ENCODE measurements at places on chromosomes 5 and 9. TPM values are rescaled to one million over a fixed set of nuclear protein-coding genes. Genes with fewer than 3 reads are reported as not detected.

Gene NR2F1-AS1
- polyA plus RNA-seq: not detected

Gene SLC6A19
- not detected for polyA plus RNA-seq

DNA sequence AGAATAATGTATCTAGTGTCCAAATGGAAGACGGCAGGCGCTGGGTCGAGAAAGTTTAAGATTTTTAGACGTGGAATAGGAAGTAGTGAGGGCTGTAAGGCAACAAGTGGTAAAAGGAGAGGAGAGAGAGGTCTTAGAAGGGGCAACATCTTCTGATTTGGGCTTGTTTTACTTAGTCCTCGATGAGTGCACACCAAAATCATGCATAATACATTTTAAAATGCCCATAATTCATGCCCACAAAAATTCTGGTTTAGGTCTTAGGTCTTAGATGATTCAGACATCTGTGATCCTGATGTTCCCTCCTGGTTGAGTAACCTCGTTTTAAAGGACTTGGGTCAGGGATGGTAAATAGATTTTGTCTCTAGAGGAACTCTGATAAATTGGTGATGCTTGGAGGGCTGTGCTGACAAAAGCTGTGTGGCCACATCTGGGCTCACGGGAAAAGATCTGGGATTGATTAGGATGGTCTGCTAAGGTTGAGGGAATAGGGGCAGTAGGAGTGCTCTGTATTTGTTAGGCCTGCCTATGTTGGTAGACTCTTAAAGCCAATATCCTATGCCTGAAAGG is 476.3 kb downstream of the CCDC171 start:
- DNase-seq: no peak

GRCh38 chr5:68746643-68747420 is 347.0 kb upstream of the SLC30A5 start:
- DNase-seq: no peak

DNA sequence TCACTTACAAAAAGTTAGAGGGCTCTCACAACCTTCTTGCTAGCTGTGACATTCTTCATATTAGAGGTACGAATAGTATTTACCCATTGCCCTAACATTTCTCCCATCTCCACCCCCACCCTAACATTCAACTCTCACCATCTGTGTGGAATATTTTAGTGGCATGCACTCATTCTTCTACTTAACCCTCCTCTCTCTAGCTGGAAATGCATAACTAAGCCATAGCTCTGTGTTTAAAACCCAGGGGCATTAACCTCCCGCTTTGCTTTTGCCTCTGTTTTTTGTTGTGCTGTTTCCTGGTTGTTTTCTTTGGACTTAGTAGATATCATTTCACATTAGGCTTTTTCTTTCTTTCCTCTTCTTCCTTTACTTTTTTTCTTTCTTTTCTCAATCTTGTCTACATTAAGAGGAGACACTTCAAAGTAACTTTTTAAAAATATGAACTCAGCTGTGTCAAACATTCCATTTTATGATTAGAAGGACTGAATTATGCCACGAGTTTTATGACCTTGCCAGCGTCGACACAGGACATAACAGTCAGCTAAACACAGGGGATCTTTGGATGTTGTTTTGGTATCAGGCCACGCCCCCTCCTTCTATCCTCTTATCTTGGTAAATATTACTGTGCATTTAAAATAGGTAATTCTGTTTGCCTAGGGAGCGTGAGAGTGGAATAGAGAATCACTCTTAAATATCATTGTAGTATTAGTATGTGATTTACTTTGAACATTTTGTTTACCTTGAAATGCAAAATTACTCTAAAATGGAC is 236.0 kb downstream of the CD180 start:
- DNase-seq: no peak

GRCh38 chr5:64691291-64691690 is 988 bp downstream of the SHISAL2B start:
- no peak for DNase-seq

Gene SVEP1
- polyA plus RNA-seq: not detected

DNA sequence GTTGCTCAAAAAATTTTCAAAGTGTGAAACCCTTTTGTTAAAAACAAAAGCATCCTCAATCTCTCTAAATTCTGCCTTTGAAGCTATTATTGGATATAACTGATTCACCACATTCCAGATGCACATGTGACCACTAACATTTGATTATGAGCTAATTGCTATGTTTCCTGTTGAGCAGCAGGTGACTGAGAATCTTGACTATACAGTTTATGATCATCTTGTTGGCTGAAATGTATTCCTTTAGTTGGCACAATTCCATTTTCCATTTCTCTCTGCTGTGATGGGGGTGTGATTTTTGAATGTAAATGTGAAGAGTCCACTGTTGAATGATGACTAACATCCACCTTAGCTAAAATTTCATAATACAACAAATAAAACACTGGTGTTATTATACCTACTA is 10.7 kb downstream of the LYSMD3 start:
- DNase-seq: no peak

DNA sequence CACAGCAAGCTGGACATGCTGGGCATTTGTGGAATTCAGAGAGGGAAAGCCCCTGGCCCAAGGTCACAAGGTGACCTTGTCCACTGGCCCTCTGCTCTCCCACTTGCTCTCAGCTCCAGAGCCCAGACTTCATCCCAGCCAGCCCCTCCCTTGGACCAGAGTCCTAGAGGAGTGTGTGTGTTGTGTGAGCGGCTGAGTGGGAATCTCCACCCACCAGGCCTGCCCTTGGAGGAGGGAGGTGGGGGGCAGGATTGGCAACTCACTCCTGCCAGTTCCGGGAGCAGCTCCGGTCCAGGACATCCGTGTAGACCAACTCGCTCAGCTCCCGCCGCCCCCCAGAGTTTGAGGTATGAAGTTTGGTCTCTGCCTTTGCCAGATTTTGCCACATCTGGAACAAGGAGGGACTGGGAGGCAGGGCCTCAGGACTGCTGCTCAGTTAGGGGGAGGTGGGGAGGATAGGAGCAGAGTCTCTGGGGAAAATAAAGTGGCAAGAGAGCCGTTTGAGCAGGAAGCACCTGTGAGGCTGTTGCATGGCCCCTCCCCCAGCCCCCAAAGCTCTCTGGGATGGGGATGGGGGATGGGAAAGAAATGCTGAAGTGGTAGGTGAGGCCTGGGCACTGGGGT is 1.4 kb downstream of the MZB1 start:
- DNase-seq: no peak

GRCh38 chr5:146440870-146441495 is 6.2 kb upstream of the TCERG1 start:
- DNase-seq: no peak

DNA sequence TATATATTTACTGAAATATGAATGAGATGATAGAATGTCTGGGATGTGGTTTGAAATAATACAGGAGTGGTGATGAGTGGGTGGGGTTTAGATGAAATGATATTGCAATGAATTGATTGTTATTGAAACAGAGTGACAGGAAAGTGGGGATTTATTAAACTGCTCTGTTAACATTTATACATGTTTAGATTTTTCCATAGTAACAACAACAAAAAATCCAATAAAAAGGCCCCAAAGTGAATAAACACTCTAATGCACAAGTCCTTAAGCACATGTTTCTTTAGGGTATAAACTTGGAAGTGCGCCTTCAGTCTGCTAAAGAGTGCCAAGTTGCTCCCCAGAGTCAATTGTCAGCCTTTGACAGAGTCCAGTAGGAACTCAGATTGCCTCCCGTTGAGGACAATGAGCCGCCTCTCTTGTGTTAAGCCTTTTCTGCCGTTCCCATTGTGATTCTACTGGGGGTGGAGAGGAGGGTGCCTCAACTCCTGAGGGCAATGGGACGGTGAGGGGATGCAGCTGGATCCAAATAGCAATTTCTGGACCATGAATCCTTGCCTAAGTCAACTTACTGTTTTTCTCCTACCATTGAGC is 112.3 kb downstream of the SLC28A3 start:
- no peak for DNase-seq

DNA sequence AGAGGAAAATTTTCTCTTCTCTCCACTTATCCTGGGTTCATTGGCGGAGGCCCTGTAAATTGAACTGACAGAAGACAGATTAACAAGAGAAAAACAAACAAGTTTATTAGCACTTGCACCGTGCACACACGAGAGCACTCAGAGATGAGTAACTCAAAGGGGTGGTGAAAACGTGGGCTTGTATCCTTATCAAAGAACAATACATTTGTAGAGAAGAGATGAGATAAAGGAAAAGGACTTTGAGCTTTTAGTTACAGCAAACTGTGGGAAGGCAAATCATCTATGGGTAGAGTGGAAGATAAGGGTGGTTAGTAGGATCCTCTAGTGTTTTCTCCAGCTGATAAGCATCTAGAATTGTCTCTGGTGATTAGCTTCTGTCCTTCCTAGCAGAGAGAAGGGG is 44.4 kb upstream of the ROR2 start:
- DNase-seq: no peak

Gene CD74
- polyA plus RNA-seq: 664 TPM

Gene C9
- polyA plus RNA-seq: not detected

DNA sequence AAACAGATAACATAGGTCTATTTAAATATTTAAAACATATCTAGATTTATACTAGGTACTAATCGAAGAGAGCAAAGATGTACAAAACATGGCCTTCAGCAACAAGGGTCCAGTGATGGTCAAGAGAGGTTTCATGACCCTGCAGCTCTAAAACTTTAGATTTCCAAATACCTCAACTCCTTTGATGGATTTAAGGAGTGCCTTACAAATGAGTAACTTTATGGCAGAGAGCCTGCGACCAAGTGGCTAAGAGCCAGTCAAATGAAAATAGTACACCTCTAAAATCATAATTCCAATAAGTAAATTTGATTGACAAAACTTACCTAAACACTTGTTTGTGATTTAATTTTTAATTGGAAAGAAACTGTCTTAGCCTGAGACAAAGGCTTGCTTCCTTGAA is 4.7 kb upstream of the SH3RF2 start:
- no peak for DNase-seq

GRCh38 chr5:31935496-31936369 is 238.4 kb downstream of the GOLPH3 start:
- no peak for DNase-seq

- no peak for DNase-seq
Measured at GRCh38 chr5:181192337-181193046, 12.5 kb downstream of the TRIM7 start.

- no peak for DNase-seq
Measured at GRCh38 chr9:75941577-75942311, 51.3 kb downstream of the PCSK5 start.

Gene IFNA10
- not detected for polyA plus RNA-seq

DNA sequence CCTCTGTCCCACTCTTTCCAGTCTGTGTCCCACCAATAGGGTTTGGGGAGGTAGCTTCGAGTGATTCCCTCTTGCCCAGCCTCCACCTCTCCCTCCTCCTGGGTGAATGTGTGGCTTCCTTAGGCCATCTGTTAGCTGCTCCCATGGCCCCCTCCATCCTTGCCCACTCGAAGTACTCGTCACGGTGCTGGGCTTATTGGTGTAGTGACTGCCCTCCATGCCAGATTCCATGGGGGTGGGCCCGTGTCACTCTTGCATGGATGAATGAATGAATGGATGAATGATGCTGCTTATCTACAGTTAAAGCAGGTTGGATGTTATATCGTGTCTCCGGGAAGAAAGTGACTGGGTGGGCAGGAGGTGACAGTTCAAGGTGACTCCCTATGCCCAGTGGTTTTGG is 19.1 kb downstream of the HMCN2 start:
- DNase-seq: no peak

Gene TXNDC8
- not detected for polyA plus RNA-seq

- no peak for DNase-seq
Measured at GRCh38 chr5:74693191-74693590, 8.2 kb downstream of the HEXB start.

DNA sequence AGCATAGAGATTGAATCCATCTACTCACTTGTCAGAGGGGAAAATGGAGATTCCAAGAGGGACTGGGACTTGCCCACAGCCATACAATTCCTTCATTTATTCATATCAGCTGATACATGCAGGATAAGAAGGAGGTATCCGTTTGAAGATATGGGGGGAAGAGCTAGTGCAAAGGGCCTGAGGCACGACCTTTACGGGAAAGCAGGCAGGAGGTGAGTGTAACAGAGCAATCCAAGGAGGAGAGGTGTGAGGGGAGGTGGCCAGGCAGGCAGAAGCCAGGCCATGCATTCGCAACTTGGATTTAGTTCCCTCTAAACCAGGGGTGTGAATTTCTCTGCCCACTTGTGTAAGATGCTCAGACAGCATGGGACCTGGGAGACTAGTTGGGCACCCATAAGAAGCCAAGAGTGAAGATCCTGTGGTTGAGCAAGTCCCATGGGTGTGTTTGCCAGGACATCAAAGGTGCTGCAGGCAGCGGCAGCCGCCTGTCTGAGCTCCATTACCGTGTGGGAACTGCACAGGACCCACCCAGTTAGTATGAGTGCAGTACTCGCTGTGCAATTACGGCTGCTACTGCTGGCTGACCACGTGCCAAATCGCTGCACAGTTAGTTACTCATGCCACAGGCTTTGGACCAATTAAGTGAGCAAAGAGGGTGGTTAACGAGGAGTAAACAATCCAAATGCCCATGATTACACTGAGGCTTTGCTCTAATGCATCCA is 31.4 kb upstream of the FAT2 start:
- DNase-seq: no peak

GRCh38 chr9:133463234-133463863 is 3.6 kb downstream of the CACFD1 start:
- no peak for DNase-seq
